ENCODE measurements at places on chromosomes 16 and 17.

DNA sequence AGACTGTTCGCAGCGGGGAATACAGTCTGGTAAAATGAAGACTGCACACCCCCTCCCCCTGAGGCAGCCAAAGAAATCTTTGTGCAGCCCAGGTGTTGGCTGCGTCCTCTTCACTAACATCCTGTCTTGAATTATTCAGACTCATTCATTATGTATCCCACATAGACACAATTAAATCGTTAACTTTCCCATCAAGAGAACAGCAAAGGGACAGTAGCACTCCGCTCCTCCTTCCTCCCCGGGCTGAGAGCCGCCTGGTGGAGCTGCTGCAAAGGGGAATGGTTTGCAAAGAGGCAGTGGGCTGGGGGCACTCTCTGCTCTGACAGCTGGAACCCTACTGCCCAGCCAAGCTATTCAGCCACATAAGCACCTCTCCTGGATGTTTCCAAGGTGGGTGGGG lies 290.0 kb upstream of the SOX9 start:
- DNase-seq, result no peak

DNA sequence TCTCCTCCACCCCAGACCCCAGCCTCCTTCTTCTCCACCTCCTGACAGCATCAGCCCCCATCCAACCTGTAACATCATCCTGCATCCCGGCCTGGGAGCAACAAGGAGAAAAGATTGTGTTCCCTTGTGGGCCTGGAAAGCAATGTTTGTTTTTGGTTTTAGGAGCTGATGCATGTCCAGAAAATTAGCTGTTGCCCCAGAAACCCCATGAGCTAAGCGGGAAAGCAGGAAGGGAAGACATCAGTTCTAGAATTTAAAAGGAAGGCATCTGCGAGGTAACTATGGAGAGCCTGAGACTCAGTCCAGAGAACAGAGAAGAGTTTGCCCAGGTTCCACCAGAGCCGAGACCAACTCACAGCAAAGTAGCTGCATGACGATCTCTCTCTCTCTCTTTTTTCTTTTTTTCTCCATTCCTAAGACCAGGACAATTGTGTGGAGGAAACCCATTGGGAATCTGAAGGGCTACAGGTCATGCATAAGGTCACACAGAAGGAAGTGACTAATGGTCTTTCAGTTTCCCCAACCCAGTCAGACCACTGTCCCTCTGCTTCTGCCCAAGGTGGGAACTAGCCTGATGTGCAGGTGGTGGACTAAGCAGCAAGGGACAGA lies 124.4 kb downstream of the SLC39A11 start:
- no peak for DNase-seq

- no peak for DNase-seq
Measured at GRCh38 chr17:27816946-27817345, 16.6 kb upstream of the NOS2 start.

DNA sequence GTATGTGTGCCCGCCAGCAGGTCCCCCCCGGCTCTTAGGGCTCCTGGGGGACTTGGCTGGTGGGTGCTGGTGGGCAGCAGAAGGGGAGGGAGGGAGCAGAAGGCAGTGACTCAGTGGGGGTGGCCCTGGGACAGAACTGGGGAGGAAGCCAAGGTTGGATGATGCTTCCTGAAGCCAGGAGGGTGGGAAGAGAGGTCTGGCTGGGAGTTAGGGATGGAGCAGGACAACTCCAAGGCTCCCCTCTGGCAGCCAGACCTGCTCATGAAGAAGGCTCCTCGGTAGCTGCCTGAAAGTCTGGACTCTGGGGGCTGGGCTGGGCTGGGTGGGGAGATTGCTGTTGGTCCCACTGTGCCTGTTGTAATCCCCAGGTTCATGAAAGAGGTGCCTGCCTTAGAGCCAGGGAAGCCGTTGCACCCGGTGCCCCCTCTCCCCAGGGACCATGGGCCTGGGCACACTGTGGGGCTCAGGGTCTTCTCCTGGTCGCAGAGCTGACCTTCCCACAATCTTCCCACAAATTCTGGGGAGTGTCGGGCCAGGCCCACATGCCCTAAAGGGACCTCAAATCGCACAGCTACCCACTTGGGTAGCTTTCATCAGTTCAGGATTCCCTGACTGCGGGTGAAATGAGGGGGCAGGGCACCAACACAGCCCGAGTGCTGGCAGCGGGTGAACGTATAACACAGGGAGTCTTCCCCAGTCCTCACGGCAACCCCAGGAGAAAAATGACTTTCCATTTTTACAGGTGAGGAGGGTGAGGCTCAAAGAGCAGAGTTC lies 1.1 kb upstream of the PLEKHG4 start:
- no peak for DNase-seq

DNA sequence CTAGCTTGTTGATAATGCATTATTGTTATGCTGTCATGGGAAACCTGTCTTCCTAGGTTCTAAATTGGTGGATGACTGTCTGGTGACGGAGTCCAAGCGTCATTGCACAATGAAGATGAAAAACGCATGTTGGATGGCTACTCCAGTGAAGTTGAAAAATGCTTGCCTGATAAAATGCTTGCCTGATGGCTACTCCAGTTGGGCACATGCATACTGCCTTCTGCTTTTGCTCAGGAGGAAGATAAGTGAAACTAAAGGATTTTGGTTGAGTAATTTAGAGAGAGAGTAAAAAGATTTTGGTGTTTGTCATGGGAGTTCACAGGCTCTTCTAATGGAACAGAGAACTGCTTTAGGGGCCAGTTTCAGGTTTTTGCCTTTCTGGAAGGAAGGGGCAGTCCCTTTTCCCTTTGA lies 118.6 kb downstream of the PRKCA start:
- DNase-seq, result no peak

GRCh38 chr16:29862383-29862883 lies 593 bp downstream of the CDIPT start:
- no peak for DNase-seq
